ENCODE measurements at places on chromosomes 12 and 14. TPM values are rescaled to one million over a fixed set of nuclear protein-coding genes. Genes with fewer than 3 reads are reported as not detected.

- peak overlapping the region; percentile 27 for H3K27ac ChIP-seq
- peaks cover 5% of the 10 kb centered on the region for H3K27me3 ChIP-seq
- DNase-seq, result peak; percentile 80
- no peaks in the 10 kb centered on the region for H3K36me3 ChIP-seq
- peaks cover 58% of the 10 kb centered on the region for H3K4me1 ChIP-seq
Observed at GRCh38 chr12:1606021-1606622, 11.7 kb upstream of the FBXL14 start.

DNA sequence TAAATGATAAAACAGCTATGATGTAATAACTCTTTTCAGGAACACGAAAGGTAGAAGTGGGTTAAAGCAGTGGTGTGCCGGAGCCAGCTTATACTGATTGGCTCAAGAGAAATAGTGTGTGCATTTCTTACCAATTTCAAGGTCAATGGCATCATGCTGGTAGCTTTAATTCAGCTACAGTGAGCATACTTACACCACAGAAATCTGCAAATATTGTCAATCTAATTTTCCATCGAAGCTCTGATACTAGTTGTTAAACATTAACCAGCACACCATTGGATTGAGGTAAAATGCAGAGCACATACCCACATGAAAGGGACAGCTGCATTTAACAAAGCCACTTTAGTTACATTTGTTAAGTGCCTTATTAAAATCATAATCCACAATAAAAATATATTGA, 225.7 kb downstream of the KCNC2 start:
- no peak overlapping the region for H3K27ac ChIP-seq
- no peaks in the 10 kb centered on the region for H3K36me3 ChIP-seq
- H3K27me3 ChIP-seq, result no peaks in the 10 kb centered on the region
- H3K4me3 ChIP-seq, result no peak overlapping the region

GRCh38 chr12:94831081-94831751, 172.3 kb downstream of the NDUFA12 start:
- DNase-seq, result peak; percentile 58
- H3K4me3 ChIP-seq, result peak overlapping the region; percentile 71
- H3K27me3 ChIP-seq, result no peaks in the 10 kb centered on the region
- peak overlapping the region; percentile 72 for H3K27ac ChIP-seq

DNA sequence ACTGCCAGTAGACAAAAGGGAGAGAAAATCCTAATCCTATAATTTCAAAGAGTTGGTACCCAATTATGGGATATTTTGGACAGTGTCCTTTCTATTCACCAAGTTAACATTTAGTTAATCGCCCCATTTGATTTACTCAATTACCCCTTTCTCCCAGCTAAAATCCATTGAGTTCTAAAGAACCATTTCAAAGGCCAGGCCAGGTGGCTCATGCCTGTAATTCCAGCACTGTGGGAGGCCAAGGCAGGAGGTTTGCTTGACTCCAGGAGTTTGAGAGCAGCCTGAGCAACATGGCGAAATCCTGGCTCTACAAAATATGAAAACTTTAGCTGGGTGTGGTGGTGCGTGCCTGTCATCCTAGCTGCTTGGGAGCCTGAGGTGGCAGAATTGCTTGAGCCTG, 5.5 kb upstream of the GPR19 start:
- no peak overlapping the region for H3K27ac ChIP-seq
- no peak overlapping the region for H3K4me3 ChIP-seq
- peaks cover 52% of the 10 kb centered on the region for H3K4me1 ChIP-seq
- no peaks in the 10 kb centered on the region for H3K36me3 ChIP-seq
- no peaks in the 10 kb centered on the region for H3K27me3 ChIP-seq

- H3K36me3 ChIP-seq, result no peaks in the 10 kb centered on the region
- DNase-seq, result no peak
- H3K4me3 ChIP-seq, result peak overlapping the region; percentile 63
- peaks cover 17% of the 10 kb centered on the region for H3K4me1 ChIP-seq
- no peak overlapping the region for H3K27ac ChIP-seq
Observed at GRCh38 chr14:97298331-97298730, 501.1 kb downstream of the VRK1 start.

- peak overlapping the region; percentile 59 for H3K27ac ChIP-seq
- peak overlapping the region; percentile 84 for H3K4me3 ChIP-seq
- DNase-seq, result peak; percentile 76
- H3K27me3 ChIP-seq, result peaks cover 39% of the 10 kb centered on the region
- no peaks in the 10 kb centered on the region for H3K36me3 ChIP-seq
Observed at GRCh38 chr12:54216797-54217661, 28.2 kb upstream of the SMUG1 start.

DNA sequence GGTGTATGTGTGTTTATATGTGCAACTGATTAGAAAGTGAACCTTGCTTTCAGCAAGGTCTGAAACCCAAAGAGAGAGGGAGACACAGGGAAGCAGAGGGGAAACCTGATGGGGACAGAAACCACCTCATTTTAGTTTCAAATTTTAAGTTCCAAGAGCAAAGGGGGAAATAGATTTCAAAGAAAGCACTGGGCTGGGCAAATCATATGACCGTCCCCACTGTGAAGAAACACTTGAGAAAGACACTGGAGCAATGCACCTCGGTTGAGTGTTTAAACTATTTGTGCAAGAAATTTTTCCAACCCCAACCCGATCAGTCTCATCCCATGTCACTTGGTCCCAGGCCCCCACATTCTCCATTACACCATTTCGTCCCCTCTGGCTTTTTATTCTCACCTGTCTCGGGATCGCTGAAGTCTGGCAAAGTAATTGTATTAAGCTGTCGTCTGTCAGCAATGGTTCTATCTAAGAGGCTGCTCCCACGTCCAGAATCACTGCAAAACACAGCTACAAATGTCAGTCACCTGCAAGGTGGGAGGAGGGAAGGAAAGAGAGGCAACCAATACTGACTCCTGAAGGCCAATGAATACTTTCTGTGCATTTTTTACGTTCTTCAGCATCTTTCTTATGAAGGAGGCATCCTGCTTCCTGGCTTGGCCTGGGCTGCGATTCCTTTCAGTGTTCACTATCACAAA, 205.7 kb downstream of the TTC7B start:
- no peak overlapping the region for H3K27ac ChIP-seq
- no peaks in the 10 kb centered on the region for H3K36me3 ChIP-seq
- no peak for DNase-seq
- peaks cover 3% of the 10 kb centered on the region for H3K27me3 ChIP-seq
- H3K4me3 ChIP-seq, result no peak overlapping the region

DNA sequence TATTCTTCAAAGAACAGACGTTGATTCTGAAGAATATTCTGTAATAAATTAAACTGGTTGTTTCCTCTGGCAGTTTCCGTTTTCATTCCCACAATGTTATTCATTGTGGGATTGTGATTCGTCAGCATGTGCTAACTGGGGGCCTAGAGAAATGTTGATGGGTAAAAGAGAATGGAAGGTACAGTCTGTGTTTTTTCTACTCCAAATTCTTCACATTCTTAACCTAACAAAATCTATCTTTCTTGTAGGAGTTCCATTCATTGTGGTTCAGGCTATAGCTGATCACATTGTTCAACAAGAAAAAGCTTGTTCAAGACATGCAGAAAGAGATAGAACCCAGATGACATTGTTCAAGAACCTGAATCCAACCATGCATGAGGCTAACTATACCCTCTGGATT, 5.9 kb downstream of the CD163 start:
- peaks cover 37% of the 10 kb centered on the region for H3K27me3 ChIP-seq
- no peak overlapping the region for H3K4me3 ChIP-seq
- no peak for DNase-seq
- H3K27ac ChIP-seq, result no peak overlapping the region

- DNase-seq, result no peak
- H3K36me3 ChIP-seq, result peaks cover 1% of the 10 kb centered on the region
Observed at GRCh38 chr12:121364683-121365121, 12.5 kb upstream of the ANAPC5 start.

GRCh38 chr12:77584860-77585259, 245.8 kb upstream of the NAV3 start:
- no peak for DNase-seq
- H3K4me1 ChIP-seq, result no peaks in the 10 kb centered on the region
- no peaks in the 10 kb centered on the region for H3K27me3 ChIP-seq

DNA sequence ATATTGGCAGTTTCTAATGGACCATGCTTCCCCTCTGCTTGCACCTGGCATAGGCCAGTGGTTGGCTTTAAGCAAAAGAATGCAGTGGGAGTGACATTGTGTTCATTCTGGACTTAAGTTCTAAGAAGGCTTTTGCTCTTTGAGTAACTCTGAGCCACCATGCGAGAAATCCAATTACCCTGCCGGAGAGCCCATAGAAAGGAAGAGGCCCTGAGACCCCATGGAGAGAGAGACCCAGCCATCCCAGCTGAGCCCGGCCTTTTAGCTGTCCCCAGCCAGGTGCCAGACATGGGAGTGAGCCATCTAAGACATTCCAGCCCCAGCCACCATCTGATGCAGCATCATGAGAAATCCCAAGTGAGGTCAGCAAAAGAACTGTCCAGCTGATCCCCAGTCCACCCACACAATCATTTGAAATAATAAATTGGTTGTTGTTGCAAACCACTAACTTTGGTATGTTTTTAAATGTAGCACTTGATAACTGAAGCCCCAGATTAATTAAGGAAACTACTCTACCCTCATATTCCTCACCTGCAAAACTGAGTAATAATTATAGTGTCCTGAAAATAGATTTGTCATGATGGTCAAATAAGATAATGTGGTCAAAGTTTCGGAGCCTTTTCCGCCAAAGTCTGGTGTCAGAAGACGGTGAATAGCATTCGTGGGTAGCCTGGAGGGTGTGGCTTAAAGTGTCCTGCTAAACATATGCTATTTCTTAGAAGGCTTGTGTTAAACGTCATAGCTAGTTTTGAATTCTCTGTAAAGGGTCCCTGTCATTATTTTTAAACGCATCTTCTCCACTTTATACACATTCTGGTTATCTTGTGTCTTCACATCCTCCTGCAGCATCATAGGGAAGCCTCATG, 166.6 kb upstream of the PELI2 start:
- DNase-seq, result no peak
- no peaks in the 10 kb centered on the region for H3K4me1 ChIP-seq
- no peak overlapping the region for H3K4me3 ChIP-seq
- H3K27ac ChIP-seq, result no peak overlapping the region
- H3K36me3 ChIP-seq, result no peaks in the 10 kb centered on the region

DNA sequence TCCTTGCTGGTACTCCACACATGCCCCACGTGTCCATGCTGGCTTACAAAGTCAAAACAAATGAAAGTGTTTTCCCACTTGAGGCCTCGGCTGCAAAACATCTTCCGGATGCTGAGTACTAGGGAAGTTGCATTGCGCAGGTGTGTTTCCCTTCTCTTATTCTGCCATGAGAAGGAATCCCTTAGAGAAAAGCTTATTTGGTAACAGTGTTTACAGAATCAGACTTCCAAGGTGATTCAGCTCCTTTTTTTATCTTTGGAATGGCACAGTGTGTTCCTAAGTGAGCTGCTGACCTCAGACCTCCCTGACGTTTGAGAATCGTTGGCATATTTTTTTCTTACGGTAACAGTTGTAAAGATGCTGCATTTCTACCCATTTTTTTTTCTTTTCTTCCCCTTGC, 211.3 kb downstream of the ESR2 start:
- peaks cover 2% of the 10 kb centered on the region for H3K36me3 ChIP-seq
- no peaks in the 10 kb centered on the region for H3K27me3 ChIP-seq
- H3K27ac ChIP-seq, result no peak overlapping the region
- DNase-seq, result no peak
- H3K4me1 ChIP-seq, result no peaks in the 10 kb centered on the region
- no peak overlapping the region for H3K4me3 ChIP-seq

SPIC gene
- total RNA-seq, result not detected

TSPAN19 gene
- not detected for total RNA-seq

AQP5 gene
- not detected for total RNA-seq

LMO3 gene
- total RNA-seq, result not detected

PLA2G1B gene
- total RNA-seq, result not detected

FGF6 gene
- not detected for total RNA-seq

KRT74 gene
- total RNA-seq, result 0.12 TPM

ANKS1B gene
- total RNA-seq, result 0.63 TPM

DDX51 gene
- 23.4 TPM for total RNA-seq
